ENCODE measurements at places on chromosomes 12 and 14.

GRCh38 chr14:40806471-40806870 lies 800.2 kb upstream of the LRFN5 start:
- no peak for DNase-seq

DNA sequence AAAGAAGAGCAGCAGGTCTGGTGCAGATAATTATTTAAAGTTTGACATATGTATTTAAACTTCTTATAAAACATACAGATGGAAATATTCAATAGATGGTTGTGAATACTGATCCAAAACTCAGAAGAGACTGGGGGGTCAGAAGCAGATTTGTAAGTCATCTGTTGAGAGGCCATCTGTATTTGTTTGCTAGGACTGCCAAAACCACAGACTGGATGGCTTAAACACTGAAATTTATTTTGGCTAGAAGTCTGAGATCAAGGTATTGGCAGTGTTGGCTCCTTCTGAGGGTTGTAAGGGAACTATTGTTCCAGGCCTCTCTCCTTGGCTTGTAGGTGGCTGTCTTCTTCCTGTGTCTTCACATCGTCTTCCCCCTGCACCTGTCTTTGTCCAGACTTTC lies 153.9 kb downstream of the LRRK2 start:
- no peak for DNase-seq

GRCh38 chr12:9041321-9041720 lies 52.0 kb downstream of the KLRG1 start:
- DNase-seq: no peak

DNA sequence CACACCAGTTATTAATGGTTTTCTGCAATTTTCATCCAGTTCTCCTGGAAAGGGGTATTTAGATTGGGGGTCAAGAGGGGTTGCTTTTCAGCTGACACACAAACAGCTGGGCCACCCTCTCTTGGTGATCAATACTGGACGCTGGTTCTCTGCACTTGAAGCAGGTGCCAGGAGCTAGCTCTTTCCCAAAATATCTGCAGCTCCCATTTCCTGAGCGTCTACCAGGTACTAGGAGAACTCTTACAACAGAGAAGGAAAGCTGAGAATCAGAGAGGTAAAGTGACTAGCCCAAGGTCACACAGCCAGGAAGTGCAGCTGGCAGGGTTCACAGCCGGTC lies 1.2 kb downstream of the TESC start:
- DNase-seq: no peak

GRCh38 chr12:116943419-116944372 lies 32.9 kb downstream of the FBXW8 start:
- DNase-seq: no peak

DNA sequence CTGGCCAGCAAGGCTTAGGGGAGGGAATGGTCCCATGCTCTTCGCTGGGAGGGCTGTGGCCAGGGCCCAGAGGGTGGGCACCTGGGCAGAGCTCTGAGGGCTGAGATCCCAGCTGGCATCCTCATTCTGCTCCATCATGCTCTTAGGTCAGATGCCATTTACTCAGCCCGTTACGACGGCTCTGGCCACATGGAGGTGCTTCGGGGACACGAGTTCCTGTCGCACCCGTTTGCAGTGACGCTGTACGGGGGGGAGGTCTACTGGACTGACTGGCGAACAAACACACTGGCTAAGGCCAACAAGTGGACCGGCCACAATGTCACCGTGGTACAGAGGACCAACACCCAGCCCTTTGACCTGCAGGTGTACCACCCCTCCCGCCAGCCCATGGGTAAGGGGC lies 30.8 kb upstream of the LRP1-AS start:
- DNase-seq: no peak

All from amygdala (tissue), 56 donors.